ENCODE measurements at places on chromosomes 1 and 21.

- H3K4me3 ChIP-seq, result no peak overlapping the region
- no peaks in the 10 kb centered on the region for H3K27me3 ChIP-seq
- DNase-seq, result no peak
- no peaks in the 10 kb centered on the region for H3K4me1 ChIP-seq
- H3K27ac ChIP-seq, result peak overlapping the region; percentile 54
- H3K36me3 ChIP-seq, result no peaks in the 10 kb centered on the region
Measured at GRCh38 chr1:172286629-172287076, 133.8 kb upstream of the C1orf105 start.

GRCh38 chr1:65717815-65718454, 74.8 kb upstream of the PDE4B start:
- no peaks in the 10 kb centered on the region for H3K36me3 ChIP-seq
- H3K4me3 ChIP-seq, result no peak overlapping the region
- no peak overlapping the region for H3K27ac ChIP-seq
- no peaks in the 10 kb centered on the region for H3K4me1 ChIP-seq
- H3K27me3 ChIP-seq, result no peaks in the 10 kb centered on the region

GRCh38 chr1:62038594-62039284, 155.9 kb upstream of the L1TD1 start:
- DNase-seq, result no peak
- no peak overlapping the region for H3K27ac ChIP-seq
- H3K36me3 ChIP-seq, result no peaks in the 10 kb centered on the region

- H3K36me3 ChIP-seq, result no peaks in the 10 kb centered on the region
- no peak overlapping the region for H3K27ac ChIP-seq
- H3K4me3 ChIP-seq, result no peak overlapping the region
- no peak for DNase-seq
- no peaks in the 10 kb centered on the region for H3K27me3 ChIP-seq
- H3K4me1 ChIP-seq, result no peaks in the 10 kb centered on the region
Measured at GRCh38 chr1:198623752-198624647, 14.8 kb upstream of the PTPRC start.

- no peak overlapping the region for H3K4me3 ChIP-seq
- no peak overlapping the region for H3K27ac ChIP-seq
- no peaks in the 10 kb centered on the region for H3K36me3 ChIP-seq
Measured at GRCh38 chr1:174079796-174080195, 57.6 kb upstream of the RC3H1 start.

GRCh38 chr21:37534431-37534830, 167.9 kb downstream of the DYRK1A start:
- H3K4me3 ChIP-seq, result no peak overlapping the region
- no peak for DNase-seq
- H3K27ac ChIP-seq, result no peak overlapping the region
- H3K27me3 ChIP-seq, result peaks cover 49% of the 10 kb centered on the region
- H3K36me3 ChIP-seq, result no peaks in the 10 kb centered on the region
- no peaks in the 10 kb centered on the region for H3K4me1 ChIP-seq

DNA sequence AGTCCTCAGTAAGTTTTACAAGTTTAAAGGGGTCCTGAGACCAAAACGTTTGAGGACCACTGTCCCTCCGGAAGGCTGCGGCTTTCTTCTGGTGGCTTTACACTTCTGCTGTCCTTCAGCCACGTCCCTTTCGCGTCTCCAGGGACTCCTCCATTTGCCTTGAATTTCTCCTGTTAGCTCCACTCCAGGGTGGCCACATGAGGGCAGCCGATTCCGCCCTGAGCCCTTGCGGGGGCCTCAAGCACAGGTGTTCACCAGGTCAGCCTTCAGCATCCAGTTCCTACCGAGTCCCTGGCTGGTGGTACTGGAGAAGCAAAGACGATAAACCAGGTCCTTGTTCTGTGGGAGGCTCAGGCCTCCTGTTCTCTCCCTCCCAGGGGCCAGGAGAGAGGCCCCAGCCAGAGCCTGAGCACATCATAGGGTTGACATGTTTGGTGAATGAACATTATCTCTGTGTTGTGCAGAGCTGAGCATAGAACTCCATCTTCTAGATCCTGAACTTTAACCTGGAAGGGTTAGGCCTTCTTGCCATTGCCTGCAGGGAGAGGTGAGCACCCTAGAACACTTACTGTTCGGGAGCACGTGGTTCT, 27.4 kb upstream of the COQ8A start:
- H3K4me3 ChIP-seq, result no peak overlapping the region
- H3K27ac ChIP-seq, result no peak overlapping the region
- H3K36me3 ChIP-seq, result no peaks in the 10 kb centered on the region
- peak; percentile 75 for DNase-seq
